ENCODE measurements at places on chromosomes 12 and 14. TPM values are rescaled to one million over a fixed set of nuclear protein-coding genes. Genes with fewer than 3 reads are reported as not detected.

GRCh38 chr14:84228702-84229101, 1301.2 kb upstream of the FLRT2 start:
- DNase-seq: no peak

GRCh38 chr14:53295985-53296582, 143.0 kb upstream of the DDHD1 start:
- DNase-seq: no peak

DNA sequence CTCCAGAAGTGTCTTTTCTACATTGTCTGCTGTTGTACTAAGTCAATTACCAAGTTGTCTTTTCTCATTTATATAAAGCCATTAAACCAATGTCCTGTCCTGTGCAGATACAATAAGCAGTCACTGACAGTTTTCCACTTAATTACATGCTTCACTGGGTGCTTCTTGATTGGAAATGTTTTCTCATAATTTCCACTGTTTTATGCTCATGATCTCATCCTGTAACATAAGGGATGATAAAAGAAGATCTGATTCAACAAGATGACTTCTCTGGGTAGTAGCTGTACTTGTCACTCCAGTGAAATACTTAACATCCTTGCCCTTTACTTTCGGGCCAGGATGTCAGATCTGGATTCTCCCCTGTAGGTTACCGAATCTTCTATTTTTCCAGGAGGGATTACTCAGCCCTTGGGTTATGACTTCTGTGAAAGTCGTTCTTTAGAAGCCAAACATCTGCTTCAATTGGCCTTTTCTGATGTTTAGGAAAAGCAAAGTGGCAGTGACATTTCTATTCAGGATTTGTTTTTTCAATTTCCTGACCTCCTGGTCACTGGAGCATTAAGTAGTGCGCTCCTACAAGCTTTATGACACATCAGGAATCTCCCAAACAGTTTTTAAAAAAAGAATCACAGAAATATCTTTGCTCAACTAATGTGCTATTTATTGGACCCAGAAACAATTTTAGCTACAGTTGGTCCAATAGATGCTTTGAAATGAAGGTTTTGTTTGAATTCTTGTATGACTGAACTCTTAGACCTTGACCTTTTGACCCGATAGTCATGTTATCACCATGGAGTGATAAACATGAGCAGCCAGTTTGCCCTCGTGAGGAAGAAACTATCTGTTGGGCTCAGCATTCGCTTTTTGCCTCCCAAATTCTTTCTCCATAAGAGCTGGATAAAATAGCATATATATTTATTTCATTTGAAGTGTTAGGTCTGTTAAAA, 234.5 kb upstream of the SSTR1 start:
- no peak for DNase-seq

- DNase-seq: no peak
These were observed 7.4 kb downstream of the ASCL1 start for GRCh38 chr12:102964872-102965271.

The KLRC3 gene
- total RNA-seq: not detected

DNA sequence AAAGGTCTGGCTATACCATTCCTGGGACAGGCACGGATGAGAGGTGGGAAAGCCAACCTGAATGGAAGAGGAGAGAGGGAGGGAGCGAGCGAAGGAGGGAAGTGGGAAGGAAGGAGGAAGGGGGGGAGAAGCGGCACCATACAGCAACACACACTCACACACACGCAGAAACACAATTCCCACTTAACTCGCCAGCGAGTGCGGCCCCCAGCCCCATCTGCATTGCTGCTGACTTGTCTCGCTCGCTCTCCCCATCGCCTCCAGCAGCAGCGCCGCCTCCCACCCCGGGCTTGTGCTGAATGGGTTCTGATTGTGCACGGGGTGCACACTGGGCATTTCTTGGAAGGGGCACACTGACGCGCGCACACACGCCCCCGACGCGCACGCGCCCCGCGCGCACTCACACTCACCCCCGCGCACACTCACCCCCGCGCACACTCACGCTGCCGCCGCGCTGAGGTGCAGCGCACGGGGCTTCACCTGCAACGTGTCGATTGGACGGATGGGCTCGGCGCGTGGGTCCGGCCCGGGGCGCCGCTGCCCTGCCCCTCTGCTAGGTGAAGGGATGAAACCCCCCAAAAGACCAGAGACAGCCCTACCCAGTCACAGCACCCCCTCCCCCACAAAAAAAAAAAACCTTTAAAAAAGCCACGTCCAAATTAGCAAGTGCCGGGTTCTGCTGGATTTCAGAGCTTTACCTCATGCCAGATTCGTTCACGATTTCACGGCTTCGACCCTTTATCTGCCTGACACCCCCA, 685 bp downstream of the GRIN2B start:
- DNase-seq: no peak

GRCh38 chr14:71264260-71264659, 357.0 kb downstream of the PCNX1 start:
- no peak for DNase-seq
